ENCODE measurements at places on chromosomes 4 and X.

- DNase-seq: no peak
Measured at GRCh38 chrX:1421433-1422134, 29.7 kb upstream of the SLC25A6 start.

DNA sequence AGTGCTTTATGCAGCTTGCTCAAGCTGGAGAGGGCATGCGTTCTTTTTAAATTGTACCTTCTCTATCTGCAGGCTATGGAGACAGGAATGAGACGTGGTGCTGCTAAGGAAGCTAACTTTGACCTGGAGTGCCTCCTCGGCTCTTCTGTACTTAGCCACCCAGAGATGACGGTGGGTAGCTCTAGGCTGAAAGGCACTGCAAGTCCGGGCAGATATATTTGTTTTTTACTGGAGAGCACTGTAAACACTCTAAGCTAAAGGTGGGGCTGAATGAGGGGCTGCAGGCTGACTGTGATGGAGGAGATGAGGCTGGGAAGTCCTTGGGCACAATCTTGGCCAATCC is 12.1 kb downstream of the ELF4 start:
- no peak for DNase-seq

DNA sequence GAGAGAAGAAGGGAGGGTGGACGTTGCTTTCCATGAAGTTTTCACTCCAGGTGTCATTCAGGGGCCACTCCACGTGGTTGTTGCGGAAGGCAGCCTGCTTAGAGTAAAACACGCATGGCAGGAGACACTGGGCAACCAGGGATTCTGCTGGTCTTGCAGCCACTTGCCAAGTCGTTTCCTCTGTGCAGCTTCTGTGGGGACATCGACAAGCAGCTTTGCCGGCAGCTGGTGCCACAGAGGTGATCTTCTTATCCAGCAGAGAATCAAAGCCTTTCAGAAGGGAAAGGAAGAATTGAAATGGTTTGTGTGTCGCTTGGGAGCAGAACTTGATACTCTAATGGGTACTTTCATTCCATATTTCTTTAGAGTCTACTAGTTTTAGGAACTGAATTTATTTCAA is 867.1 kb upstream of the TENM3 start:
- no peak for DNase-seq

DNA sequence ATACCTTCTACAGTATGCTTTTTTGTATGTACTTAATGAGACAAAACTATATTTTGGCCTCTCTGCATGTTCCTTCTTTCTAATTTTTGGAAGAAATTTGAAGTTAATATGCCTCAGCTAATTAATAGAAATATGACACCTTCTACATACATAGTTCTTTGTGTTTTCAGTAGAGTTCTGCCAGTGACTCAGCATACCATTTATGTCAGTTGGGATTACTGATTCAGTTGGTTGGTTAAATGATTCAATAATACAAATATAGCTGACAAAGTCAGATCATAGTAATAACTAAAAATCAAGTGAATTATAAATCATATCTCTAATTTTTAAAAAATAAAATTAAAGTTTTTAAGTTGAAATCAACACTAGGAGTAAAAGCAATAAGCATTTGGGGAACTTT is 16.8 kb downstream of the BTC start:
- DNase-seq: no peak

- DNase-seq: no peak
Measured at GRCh38 chr4:15188605-15189539, 186.6 kb downstream of the CPEB2 start.

DNA sequence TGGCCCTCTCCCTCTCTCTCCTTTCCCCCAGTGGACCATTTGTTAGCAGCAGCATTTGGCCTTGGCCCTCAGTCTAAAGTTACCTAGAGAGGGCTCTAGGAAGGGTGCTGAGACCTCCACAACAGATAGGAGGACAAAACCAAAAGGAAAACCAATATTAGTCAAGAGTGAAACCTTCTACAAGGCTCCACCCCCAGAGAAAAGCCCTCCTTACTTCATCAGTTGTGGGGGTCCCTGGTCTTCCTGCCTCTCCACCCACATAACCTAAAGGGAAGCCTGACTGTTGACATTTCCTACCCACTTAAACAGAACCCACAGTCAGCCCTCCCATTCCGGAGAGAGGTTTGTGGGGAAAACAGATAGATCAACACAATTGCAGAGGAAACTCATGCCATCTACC is 4.7 kb upstream of the CD40LG start:
- no peak for DNase-seq
